ENCODE measurements at places on chromosomes 16 and 17. TPM values are rescaled to one million over a fixed set of nuclear protein-coding genes. Genes with fewer than 3 reads are reported as not detected.

MYH2 gene
- total RNA-seq = not detected

CACNA1G gene
- 2.9 TPM for total RNA-seq

ELMO3 gene
- total RNA-seq = 0.49 TPM

UBE2Z gene
- 111 TPM for total RNA-seq

VPS9D1 gene
- total RNA-seq = 19.8 TPM

All from hair follicle dermal papilla cell (primary cell).